ENCODE measurements at places on chromosomes 7 and 10.

DNA sequence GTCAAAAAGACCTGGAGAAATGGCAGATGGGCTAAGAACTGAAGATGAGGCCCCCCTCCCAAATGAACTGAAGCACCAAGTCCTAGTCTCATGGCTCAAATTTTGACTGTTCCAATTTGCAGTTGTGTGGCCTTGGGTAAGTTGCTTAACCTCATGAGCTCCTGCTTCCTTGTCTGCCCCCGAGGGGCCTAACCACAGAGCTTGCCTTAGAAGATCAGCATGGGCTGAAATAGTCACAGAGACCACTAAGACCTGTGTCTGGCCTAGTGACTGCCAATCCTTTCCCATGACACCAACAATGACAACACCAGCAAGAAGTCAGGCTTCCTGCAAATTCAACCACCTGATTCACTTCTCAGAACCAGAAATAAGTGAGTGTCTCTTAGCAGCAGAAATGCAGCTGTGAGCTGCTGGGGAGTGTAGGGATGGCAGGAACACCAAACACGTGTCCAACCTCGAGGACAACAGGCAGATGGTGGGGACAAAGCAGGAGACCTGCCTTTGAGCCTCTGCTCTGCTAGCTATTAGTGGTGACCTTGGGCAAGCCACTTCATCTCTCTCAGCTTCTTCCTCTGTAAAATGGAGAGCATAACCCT lies 23.7 kb downstream of the CRHR2 start:
- H3K4me1 ChIP-seq: no peaks in the 10 kb centered on the region
- H3K4me3 ChIP-seq: no peak overlapping the region
- H3K36me3 ChIP-seq: no peaks in the 10 kb centered on the region
- no peaks in the 10 kb centered on the region for H3K27me3 ChIP-seq
- no peak overlapping the region for H3K27ac ChIP-seq

DNA sequence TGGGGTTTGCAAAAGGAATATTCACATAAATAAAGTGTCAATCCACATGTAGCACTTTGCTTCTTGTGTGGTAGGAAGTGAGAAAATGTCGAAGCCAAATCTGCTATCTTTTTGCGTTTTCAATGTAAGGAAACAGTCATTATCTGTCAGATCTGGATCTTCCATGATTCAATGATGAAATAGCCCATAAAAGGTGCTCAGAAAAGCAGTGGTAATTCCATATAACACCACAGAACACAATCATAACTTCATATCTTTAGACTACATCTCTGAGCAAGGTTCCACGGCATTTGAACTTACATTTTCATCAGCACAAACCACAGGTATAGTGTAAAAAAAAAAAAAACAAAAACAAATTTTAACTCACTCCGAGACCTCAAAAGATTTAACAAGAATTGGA lies 39.9 kb upstream of the EGR2 start:
- H3K4me1 ChIP-seq: no peaks in the 10 kb centered on the region
- no peak overlapping the region for H3K27ac ChIP-seq
- no peak overlapping the region for H3K4me3 ChIP-seq
- DNase-seq: no peak
- H3K36me3 ChIP-seq: no peaks in the 10 kb centered on the region
- no peaks in the 10 kb centered on the region for H3K27me3 ChIP-seq

- peak; percentile 46 for DNase-seq
- peaks cover 19% of the 10 kb centered on the region for H3K4me1 ChIP-seq
- no peaks in the 10 kb centered on the region for H3K27me3 ChIP-seq
Measured at GRCh38 chr10:78337646-78338391, 304.2 kb downstream of the RPS24 start.

DNA sequence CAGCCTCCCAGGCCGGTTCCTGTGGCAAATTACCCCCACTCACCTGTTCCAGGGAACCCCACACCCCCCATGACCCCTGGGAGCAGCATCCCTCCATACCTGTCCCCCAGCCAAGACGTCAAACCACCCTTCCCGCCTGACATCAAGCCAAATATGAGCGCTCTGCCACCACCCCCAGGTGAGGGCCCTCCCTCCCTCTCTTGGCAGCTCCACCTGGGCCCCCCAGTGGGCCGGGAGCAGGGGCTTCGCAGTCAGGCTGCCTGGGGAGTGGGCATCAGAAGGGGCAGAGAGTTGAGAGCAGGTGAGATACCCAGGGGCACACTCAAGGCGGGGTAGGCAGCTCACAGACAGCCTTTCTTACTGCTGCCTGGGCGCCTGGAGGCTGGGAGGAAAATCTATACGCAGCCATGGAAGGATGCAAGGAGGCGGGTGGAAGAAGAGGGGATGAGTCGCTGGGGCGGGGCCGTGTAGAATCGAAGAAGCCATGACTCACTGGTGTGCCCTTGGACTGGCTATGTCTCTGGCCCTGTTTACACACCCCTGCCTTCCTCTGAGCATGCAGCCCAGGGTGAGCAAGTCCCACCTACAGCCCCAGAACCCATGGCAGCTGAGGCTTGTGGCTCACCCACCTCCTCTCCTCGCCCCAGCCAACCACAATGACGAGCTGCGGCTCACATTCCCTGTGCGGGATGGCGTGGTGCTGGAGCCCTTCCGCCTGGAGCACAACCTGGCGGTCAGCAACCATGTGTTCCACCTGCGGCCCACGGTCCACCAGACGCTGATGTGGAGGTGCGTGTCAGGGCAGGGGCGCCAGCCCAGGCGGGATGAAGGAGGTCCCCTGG lies 48.6 kb upstream of the PPIF start:
- DNase-seq: no peak
- peak overlapping the region; percentile 76 for H3K27ac ChIP-seq
- no peak overlapping the region for H3K4me3 ChIP-seq
- peaks cover 24% of the 10 kb centered on the region for H3K4me1 ChIP-seq
- H3K36me3 ChIP-seq: peaks cover 89% of the 10 kb centered on the region

GRCh38 chr10:5557040-5557721 lies 32.4 kb downstream of the CALML3 start:
- no peaks in the 10 kb centered on the region for H3K36me3 ChIP-seq
- no peaks in the 10 kb centered on the region for H3K27me3 ChIP-seq
- H3K4me3 ChIP-seq: no peak overlapping the region
- peaks cover 25% of the 10 kb centered on the region for H3K4me1 ChIP-seq

DNA sequence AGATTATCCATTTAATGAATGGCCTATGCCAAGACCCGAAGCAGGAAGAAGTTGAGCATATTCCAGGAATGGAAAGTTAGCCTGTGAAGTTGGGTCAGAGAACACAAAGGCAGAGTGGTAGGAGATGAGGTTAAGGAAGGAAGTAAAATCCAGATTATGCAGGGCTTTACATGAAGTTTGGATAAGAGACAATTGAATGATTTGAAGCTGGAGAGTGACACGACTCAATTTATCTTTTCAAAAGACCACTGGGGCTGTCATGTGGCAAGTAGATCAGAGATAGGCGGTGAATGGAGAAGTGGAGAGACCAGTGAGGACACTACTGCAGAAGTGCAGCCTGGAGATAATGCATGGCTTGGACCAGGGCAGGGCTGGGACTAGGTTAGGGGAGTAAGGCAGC lies 7.2 kb upstream of the CNOT4 start:
- no peaks in the 10 kb centered on the region for H3K27me3 ChIP-seq
- H3K4me3 ChIP-seq: no peak overlapping the region
- no peak for DNase-seq
- no peak overlapping the region for H3K27ac ChIP-seq

- no peaks in the 10 kb centered on the region for H3K27me3 ChIP-seq
- H3K4me3 ChIP-seq: no peak overlapping the region
- H3K4me1 ChIP-seq: peaks cover 10% of the 10 kb centered on the region
- H3K27ac ChIP-seq: no peak overlapping the region
Measured at GRCh38 chr10:74213571-74214162, 62.6 kb downstream of the ADK start.

GRCh38 chr10:9294132-9294663 lies 1239.7 kb downstream of the GATA3 start:
- no peaks in the 10 kb centered on the region for H3K36me3 ChIP-seq
- no peaks in the 10 kb centered on the region for H3K27me3 ChIP-seq
- H3K4me3 ChIP-seq: no peak overlapping the region
- H3K4me1 ChIP-seq: no peaks in the 10 kb centered on the region
- no peak for DNase-seq

GRCh38 chr7:22666732-22667131 lies 60.3 kb upstream of the IL6 start:
- H3K36me3 ChIP-seq: no peaks in the 10 kb centered on the region
- no peak for DNase-seq
- H3K27ac ChIP-seq: no peak overlapping the region
- H3K4me3 ChIP-seq: no peak overlapping the region

- DNase-seq: no peak
- no peak overlapping the region for H3K4me3 ChIP-seq
- H3K27ac ChIP-seq: no peak overlapping the region
- H3K36me3 ChIP-seq: no peaks in the 10 kb centered on the region
- H3K4me1 ChIP-seq: no peaks in the 10 kb centered on the region
- no peaks in the 10 kb centered on the region for H3K27me3 ChIP-seq
Measured at GRCh38 chr7:47100148-47100816, 481.6 kb downstream of the TNS3 start.

DNA sequence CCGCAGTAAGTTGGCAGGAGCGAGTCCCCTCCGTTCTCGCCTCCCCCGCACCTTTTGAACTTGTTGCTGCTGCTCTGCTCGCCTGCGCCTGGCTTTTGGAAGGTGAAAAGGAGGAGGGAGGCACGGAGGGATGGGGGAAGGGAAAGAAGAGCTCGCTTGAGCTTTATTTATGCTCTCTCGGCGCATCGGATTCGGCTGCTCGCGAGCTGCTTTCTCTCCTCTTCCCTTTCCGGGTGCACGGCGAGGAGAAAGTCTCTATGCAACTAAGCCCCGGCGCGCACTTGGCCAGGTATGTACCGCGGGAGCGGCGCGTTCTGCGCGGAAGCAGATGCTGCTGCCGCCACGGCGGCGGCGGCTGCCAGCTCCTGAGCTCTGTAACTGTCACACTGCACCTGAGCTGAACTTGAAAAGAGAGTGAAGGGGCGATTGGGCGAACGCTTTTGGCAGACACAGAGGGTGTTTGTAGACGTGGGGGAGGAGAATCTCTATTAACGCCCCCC lies 551 bp downstream of the KCND2 start:
- H3K36me3 ChIP-seq: no peaks in the 10 kb centered on the region
- peak overlapping the region; percentile 52 for H3K4me3 ChIP-seq
- H3K4me1 ChIP-seq: no peaks in the 10 kb centered on the region

DNA sequence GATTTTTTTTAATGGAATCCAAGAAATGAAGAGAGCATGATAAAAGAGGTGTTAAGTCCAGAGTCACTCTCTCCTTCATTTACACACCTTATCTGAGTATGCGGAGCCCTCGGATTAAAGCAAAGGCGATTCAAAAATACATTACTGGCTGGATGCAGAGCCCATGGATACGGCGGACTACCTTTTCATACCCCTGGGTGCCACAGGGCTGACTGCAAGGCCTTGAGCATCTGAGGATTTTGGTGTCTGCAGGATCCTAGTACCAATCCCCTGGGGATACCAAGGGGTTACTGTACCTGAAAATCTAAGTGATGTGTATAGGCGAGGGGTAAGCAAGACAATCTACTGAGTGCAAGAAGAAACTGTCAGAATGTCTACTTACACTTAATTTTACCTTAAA lies 20.5 kb downstream of the PIP4K2A start:
- no peaks in the 10 kb centered on the region for H3K27me3 ChIP-seq
- no peak overlapping the region for H3K27ac ChIP-seq
- no peak for DNase-seq
- H3K4me3 ChIP-seq: no peak overlapping the region
- no peaks in the 10 kb centered on the region for H3K36me3 ChIP-seq

GRCh38 chr10:1024103-1024502 lies 1.6 kb downstream of the IDI2 start:
- no peak overlapping the region for H3K4me3 ChIP-seq
- H3K27ac ChIP-seq: no peak overlapping the region
- H3K27me3 ChIP-seq: no peaks in the 10 kb centered on the region
- peaks cover 8% of the 10 kb centered on the region for H3K36me3 ChIP-seq
- no peaks in the 10 kb centered on the region for H3K4me1 ChIP-seq

GRCh38 chr10:89352802-89353201 lies 25.0 kb downstream of the IFIT3 start:
- no peak for DNase-seq
- no peaks in the 10 kb centered on the region for H3K27me3 ChIP-seq
- peaks cover 30% of the 10 kb centered on the region for H3K4me1 ChIP-seq

GRCh38 chr10:124654686-124655085 lies 89.5 kb downstream of the FAM53B start:
- H3K4me3 ChIP-seq: no peak overlapping the region
- no peaks in the 10 kb centered on the region for H3K27me3 ChIP-seq
- no peaks in the 10 kb centered on the region for H3K36me3 ChIP-seq
- no peak for DNase-seq

GRCh38 chr7:22561321-22561811 lies 61.4 kb upstream of the STEAP1B start:
- H3K4me1 ChIP-seq: peaks cover 27% of the 10 kb centered on the region
- no peak overlapping the region for H3K27ac ChIP-seq
- no peak overlapping the region for H3K4me3 ChIP-seq
- peak; percentile 89 for DNase-seq
- no peaks in the 10 kb centered on the region for H3K27me3 ChIP-seq

DNA sequence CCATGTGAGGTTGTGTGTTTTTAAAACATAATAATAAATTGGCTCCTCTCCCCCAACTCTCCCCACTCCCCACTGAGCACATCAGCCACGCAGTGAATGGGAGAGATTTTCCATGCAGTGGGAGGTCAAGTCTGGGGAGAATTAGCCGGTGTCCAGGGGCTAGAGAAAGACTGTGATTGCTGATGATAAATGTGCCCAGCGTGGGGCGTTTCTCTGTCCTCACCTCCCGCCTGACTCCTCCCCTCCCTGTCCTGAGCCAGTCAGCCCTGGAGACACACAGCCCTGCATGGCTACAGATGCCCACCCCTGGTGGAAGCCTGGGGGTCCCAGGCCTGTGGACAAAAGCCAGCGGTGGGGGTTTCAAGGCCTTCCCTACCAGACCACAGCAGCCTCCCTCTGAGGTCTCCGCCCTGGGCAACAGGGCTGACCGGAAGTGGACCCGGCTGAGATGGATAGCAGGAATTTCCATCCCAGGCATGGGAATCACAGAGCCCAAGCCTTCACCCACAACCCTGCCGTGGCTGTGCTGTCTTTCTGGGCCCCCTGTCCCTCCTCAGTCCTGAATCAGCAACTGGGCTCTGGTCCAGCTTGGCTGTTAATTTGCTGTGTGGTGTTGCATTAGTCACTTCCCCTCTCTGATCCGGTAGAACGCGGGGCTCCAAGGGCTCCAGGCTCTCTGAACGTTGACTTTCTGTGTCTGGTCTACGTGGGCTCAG lies 46.8 kb upstream of the SLC29A3 start:
- DNase-seq: no peak
- H3K4me1 ChIP-seq: peaks cover 15% of the 10 kb centered on the region

- no peak overlapping the region for H3K4me3 ChIP-seq
- H3K4me1 ChIP-seq: peaks cover 8% of the 10 kb centered on the region
- H3K27ac ChIP-seq: no peak overlapping the region
- H3K27me3 ChIP-seq: no peaks in the 10 kb centered on the region
Measured at GRCh38 chr10:44020322-44021111, 364.4 kb downstream of the CXCL12 start.

- H3K4me3 ChIP-seq: no peak overlapping the region
- peaks cover 10% of the 10 kb centered on the region for H3K36me3 ChIP-seq
- DNase-seq: no peak
- no peaks in the 10 kb centered on the region for H3K27me3 ChIP-seq
- no peaks in the 10 kb centered on the region for H3K4me1 ChIP-seq
- H3K27ac ChIP-seq: no peak overlapping the region
Measured at GRCh38 chr10:68032113-68032512, 43.0 kb downstream of the HERC4 start.
